ENCODE measurements at places on chromosomes 6 and 20.

GRCh38 chr6:36758516-36759147, 61.0 kb downstream of the RAB44 start:
- DNase-seq: no peak

DNA sequence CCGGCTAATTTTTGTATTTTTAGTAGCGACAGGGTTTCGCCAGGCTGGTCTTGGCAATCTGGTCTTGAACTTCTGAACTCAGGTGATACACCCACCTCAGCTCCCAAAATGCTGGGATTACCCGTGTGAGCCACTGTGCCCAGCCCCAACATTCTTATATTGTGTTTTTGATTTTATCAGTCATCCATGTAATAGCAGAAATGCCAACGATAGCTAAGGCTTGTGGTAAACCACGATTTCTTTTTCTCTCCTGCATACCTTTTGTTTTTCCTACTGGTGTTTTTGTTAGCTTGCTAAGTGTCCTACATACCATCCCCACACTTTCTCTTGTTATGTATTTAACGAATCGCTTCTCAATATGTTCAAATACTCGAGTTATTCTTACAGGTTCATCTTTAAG, 12.1 kb downstream of the PHACTR2 start:
- no peak for DNase-seq

GRCh38 chr6:90411292-90411781, 114.7 kb upstream of the BACH2 start:
- DNase-seq: no peak

- no peak for DNase-seq
Observed at GRCh38 chr6:159890792-159891191, at the start of gene MAS1. MAS1 (plus strand) TSS chr6:159890988; CDS start chr6:159906956, 15,968 bp downstream.

GRCh38 chr6:29631860-29632731, 887 bp downstream of the GABBR1 start:
- peak; percentile 38 for DNase-seq

DNA sequence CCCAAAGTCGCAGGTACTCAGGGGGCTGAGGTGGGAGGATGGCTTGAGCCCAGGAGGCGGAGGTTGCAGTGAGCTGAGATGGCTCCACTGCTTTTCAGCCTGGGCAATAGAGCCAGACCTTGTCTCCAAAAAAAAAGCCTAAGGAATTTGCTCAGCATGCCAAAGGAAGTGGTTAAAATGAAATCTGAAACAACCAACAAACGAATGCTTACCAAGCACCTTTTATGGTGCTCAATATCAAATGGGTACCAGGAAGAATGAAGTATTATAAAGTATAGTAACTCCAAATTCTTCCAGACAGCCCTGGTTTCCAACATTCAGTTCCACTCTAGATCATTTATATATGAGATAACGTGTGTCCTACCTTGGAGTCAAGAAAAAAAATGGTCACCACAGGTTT, 14.0 kb downstream of the GMDS start:
- DNase-seq: no peak

GRCh38 chr6:19865178-19865577, 28.0 kb downstream of the ID4 start:
- no peak for DNase-seq

DNA sequence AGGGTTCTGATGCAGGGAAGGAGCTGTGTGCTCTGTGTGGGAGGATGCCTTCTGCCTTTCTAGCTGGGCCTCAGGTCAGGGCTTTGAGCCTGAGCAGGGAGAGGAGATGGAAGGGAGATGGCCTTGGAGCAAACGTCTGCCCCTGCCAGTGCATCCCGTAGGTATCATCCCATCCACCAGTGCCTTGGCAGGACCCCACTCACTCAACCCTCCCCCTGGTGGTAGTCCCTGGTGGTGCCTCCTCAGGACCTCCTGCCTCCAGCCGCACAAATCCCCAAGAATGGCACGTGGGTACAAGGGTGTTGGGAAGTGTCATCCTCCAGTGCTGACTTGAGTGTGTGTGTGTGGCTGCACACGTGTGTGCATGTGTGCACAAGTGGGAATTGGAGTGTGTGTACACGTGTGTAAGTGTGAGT, 23.1 kb upstream of the MICB start:
- DNase-seq: no peak

GRCh38 chr6:22068561-22069305, 228.1 kb downstream of the PRL start:
- DNase-seq: no peak

DNA sequence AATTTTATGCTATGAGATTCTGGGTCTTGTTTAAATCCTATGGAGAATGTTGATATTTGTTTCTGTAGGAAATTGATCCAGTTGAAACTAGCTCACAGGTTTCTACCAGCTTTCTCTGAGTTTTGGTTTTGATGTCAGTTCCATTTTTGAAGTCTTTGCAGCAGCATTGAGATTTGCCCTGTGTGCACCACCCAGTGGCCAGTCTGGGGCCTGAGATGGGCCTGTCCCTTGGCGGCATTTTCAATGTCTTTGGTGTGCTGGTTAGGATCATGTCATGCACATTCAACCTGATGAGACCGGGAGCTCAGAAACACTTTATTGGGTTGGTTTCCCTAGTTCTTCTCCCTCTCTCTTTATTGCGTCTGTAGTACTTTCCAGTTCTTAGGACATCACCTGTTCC, 395.2 kb upstream of the MAP3K7 start:
- no peak for DNase-seq
